ENCODE measurements at places on chromosomes 5 and 9. TPM values are rescaled to one million over a fixed set of nuclear protein-coding genes. Genes with fewer than 3 reads are reported as not detected.

DCANP1 gene
- not detected for total RNA-seq

CDC37L1 gene
- total RNA-seq, result 17.0 TPM

AQP3 gene
- 19.7 TPM for total RNA-seq

KLHL9 gene
- 58.6 TPM for total RNA-seq

CD74 gene
- not detected for total RNA-seq

PTPN3 gene
- total RNA-seq, result 2.8 TPM

GKAP1 gene
- 0.86 TPM for total RNA-seq

SGCD gene
- 0.49 TPM for total RNA-seq

LCN15 gene
- total RNA-seq, result not detected

RLN1 gene
- not detected for total RNA-seq

PDLIM4 gene
- 130 TPM for total RNA-seq

ACOT12 gene
- not detected for total RNA-seq

TXNDC8 gene
- not detected for total RNA-seq

TMEM252 gene
- not detected for total RNA-seq

HACD4 gene
- 6.7 TPM for total RNA-seq

PITX1 gene
- total RNA-seq, result 217 TPM

MRPS2 gene
- total RNA-seq, result 24.1 TPM

C5orf52 gene
- not detected for total RNA-seq

ISOC1 gene
- 22.7 TPM for total RNA-seq

Data from MG63 (cell line).